MCF 10A (cell line): ENCODE measurements at places on chromosomes 6 and 20. TPM values are rescaled to one million over a fixed set of nuclear protein-coding genes. Genes with fewer than 3 reads are reported as not detected.

GRCh38 chr20:20628314-20628713, 84.1 kb downstream of the RALGAPA2 start:
- no peak for DNase-seq

DNA sequence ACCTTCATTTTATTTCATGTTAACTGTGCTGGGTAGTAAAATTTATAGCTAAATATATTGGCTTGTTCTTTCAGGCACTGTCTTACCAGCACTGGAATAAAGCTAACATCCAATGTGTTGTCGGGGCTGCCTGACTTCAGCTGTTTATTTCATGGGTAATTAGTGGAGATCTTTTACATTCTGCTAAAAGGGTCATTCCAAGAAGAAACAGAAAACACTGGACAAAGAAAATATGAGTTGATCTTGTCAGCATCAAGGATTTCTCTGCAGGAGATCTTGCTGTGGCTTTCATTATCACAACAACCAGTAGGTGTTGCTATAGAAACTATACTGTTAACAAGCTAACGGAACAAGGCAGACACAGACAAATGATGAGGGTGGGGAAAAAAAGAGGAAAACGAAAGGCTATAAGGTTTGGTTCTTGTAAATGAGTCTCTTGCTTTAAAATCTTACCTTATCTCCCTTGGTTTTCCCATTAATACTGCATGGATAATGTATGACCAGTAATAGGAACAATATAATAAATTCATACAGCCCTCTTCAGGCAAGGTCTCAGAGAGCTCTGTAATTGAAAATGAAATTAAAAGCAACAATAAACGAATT, 206.8 kb downstream of the SIM1 start:
- DNase-seq, result peak; percentile 45

Gene PERP
- 103 and 120 TPM in 2 replicates for total RNA-seq

- DNase-seq, result peak; percentile 37
Observed at GRCh38 chr6:88477413-88477812, 311.3 kb upstream of the CNR1 start.

DNA sequence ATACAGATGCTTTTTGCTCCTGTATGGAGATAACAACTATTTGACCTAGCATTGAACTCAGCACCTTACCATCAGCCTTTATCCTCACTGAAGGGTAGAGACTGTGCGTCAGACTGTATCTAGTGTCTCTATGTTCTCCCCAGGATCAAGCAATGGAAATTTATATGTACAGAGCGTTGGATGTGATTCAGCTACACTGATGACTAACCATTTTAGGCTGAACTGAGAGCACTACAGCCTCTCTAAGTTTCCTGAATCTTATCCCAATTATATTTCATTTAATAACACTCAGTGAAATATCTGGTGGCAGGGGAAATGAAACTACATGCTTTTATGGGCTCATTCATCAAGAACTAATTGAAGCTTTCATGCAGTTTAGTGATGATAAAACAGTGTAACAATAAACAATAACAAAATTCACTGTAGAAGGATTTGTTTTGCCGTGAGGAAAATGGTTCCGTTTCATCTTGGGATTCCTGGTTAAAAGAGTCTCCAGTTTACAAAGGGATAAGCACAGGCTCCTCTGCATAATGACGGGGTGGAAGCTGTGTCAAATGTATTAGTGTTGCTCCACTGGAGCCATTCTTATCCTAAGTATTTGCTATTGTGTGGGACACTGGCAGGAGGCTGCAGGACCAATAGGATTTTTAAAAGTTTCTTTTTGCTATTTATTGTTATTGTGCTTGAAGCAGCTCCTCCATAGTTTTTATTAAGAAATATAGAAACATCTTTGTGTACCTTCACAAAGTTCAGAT, 567.6 kb upstream of the MMS22L start:
- DNase-seq, result no peak
